Right lobe of liver (tissue), 6 donors: ENCODE measurements at places on chromosomes 3 and 15. TPM values are rescaled to one million over a fixed set of nuclear protein-coding genes. Genes with fewer than 3 reads are reported as not detected.

DNA sequence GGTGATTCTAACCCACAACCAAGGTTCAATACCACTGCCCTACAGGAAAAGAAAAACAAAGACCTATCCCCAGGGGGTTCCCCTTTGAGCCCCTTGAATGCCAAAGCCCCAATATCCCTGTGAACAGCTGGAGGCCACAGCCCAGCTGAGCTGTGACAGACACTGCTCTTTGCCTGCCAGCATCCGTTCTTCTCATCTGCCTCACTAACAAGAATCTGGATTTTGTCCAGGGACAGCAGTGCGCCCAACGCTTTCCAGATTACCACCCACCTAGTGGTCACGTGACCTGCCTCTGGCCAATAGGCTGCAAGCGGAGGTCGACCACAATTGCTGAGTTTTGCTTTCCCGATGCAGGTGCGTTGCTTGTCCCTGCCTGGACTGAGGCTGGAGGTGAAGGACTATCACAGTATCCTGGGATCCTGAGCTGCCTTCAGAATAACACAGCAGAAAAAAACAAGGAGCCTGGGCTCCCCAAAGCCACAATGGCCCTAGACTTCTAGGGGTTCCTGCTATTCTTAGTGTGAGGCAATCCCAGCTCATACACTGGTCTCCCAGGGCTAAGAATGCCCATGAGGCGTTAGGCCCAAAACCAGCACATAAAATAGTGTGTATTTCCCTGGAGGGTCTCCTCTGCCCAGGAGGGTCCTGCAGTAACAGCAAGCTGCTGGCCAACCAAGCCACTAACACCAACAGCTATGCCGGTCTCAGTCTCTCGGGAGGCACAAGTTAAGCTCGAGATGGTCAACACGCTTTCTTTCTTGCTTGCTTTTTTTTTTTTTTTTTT, 13.8 kb downstream of the BDH1 start:
- H3K27ac ChIP-seq: no peak overlapping the region
- DNase-seq: no peak
- peaks cover 7% of the 10 kb centered on the region for H3K4me1 ChIP-seq
- H3K36me3 ChIP-seq: no peaks in the 10 kb centered on the region

Gene UNC13C
- total RNA-seq: not detected

GRCh38 chr15:52527911-52528563, 643 bp downstream of the MYO5A start:
- H3K27me3 ChIP-seq: no peaks in the 10 kb centered on the region
- H3K36me3 ChIP-seq: no peaks in the 10 kb centered on the region
- H3K4me1 ChIP-seq: no peaks in the 10 kb centered on the region
- peak overlapping the region; percentile 83 for H3K4me3 ChIP-seq
- peak overlapping the region; percentile 24 for H3K27ac ChIP-seq
- DNase-seq: peak; percentile 25

Gene TGM5
- not detected for total RNA-seq

GRCh38 chr15:63015618-63016017, 26.9 kb upstream of the TPM1 start:
- no peaks in the 10 kb centered on the region for H3K36me3 ChIP-seq
- H3K4me1 ChIP-seq: no peaks in the 10 kb centered on the region
- peak overlapping the region; percentile 65 for H3K27ac ChIP-seq
- no peak overlapping the region for H3K4me3 ChIP-seq

Gene LTK
- 1.9 TPM for total RNA-seq

DNA sequence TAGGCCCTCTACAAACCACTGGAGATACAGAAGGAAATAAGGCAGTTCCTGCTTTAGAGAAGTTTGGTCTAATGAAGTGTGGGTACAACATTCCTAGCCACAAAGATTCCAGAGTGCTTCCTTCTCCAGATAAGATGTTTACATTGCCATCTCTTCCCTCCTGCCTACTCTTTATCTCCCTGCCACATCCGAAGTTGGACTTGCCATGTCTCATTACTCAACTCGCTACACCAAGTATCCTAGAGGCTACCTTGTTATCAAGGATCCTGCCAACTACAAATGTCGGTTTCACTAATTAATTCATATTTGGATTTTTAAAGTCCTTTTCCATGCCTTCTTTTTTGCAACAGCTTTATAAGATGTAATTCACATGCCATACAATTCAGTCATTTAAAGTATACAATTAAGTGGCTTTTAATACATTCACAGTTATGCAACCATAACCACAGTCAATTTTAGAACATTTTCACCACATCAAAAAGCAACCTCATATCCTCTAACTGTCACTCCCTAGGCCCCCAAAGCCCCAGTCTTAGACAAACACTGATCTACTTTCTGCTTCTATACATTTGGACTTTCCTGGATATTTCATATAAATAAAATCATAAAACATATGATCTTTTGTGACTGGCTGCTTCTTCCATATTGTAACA, 53.7 kb upstream of the CSTA start:
- no peak overlapping the region for H3K4me3 ChIP-seq
- H3K27ac ChIP-seq: no peak overlapping the region
- no peaks in the 10 kb centered on the region for H3K36me3 ChIP-seq
- DNase-seq: no peak
- H3K27me3 ChIP-seq: no peaks in the 10 kb centered on the region
